ENCODE measurements at places on chromosomes 7 and 10. TPM values are rescaled to one million over a fixed set of nuclear protein-coding genes. Genes with fewer than 3 reads are reported as not detected.

ASNS gene
- 229 TPM for total RNA-seq

DNA sequence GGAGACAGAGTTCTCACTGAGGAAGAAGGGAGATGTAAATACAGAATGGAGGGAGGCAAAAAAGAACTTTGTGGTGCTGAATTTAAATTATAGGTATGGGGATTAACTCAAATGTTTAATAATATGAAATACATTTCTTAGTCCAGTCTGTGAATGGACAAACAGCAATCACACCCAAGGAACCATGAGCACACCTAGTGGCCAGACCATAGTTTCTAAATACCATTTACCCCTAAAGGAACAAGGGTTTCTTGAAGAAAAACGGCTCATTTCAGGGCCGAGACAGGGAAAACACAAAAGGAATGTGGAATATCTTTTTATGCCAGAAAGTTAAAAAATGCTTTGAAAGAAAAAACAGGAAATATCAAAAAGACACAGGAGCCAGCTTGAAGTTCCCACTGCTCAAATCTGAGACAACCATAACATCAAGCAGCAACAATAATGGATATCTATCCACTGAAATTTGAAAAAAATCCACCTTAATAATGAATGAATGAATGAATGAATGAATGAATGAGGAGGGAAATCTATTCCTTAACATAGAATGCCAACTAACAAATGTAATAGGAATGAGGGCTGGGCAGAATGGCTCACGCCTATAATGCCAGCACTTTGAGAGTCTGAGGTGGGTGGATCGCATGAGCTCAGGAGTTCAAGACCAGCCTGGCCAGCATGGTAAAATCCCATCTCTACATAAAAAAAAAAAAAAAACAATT is 8.6 kb downstream of the IPMK start:
- DNase-seq = no peak

DNA sequence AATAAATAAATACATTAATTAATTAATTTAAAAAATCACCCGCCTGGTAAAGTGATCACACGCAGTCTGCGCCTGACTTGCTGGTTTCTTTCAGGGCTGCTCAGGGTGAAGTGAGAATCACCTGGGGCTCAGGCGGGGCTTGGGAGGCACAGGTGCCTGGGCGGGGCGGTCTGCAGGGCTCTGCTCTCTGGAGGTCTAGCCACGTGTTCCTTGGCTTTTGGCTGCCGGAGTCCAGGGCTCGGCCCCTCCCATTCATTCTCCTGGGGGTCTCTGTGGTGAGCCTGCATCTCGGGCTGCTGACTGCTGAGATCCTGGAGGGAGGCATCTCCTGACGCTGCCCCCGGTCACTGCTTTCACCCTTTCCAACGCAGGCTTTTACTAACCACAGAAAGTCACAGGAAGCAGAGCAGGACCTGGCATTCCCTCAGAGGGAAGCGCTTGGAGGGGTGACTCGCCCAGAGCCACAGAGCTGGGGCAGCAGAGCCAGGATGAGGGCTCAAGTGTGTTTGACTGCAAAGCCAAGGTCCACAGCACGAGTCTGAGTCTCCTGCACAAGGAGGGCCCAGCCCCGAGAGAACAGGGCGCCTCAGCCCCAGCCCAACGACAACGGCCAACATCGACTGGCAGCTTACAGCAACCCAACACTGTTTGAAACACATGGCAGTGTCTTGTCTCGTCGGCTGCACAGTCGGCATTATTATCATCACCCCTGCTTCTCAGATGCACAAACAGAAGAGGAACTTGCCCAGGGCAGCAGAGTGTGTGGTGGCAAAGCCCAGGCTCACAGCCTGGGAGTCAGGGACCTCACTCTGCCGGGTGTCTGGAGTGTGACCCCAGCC is 22.4 kb upstream of the MNX1 start:
- DNase-seq = no peak

- no peak for DNase-seq
Observed at GRCh38 chr7:7707806-7708205, 10.6 kb downstream of the RPA3 start.

DNA sequence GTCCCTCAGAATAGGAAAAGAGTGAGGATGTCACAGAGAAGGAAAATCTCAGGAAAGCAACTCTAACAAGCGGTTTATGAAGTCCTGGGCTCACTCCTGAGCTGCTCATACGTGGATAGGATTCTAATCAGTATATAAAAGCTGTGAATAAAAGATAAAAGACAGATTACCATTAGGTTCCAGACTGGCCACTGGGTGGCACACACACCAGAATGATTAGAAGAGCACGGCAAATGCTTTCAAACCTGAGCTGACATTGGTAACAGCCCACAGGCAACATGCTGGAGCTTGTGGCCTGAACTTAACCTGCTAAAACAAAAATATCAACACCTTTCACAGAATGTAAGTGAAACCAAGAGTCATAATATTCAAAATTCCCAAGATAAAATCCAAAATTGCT is 370.8 kb downstream of the GRID1 start:
- peak; percentile 51 for DNase-seq

- no peak for DNase-seq
Observed at GRCh38 chr10:77357611-77358310, 279.8 kb downstream of the KCNMA1 start.

Measured in activated CD8-positive, alpha-beta T cell treated with anti-CD3 and anti-CD28 coated beads for 36 hours (primary cell).